Activated CD4-positive, CD25-positive, alpha-beta regulatory T cell treated with anti-CD3 and anti-CD28 coated beads, Interleukin-2, amount 50 U/mL, for 16 hours (primary cell): ENCODE measurements at places on chromosomes 3 and 15.

GRCh38 chr3:71226565-71227269, 356.8 kb downstream of the FOXP1 start:
- DNase-seq: peak; percentile 76

GRCh38 chr3:105715372-105715771, 153.4 kb downstream of the CBLB start:
- DNase-seq: no peak

DNA sequence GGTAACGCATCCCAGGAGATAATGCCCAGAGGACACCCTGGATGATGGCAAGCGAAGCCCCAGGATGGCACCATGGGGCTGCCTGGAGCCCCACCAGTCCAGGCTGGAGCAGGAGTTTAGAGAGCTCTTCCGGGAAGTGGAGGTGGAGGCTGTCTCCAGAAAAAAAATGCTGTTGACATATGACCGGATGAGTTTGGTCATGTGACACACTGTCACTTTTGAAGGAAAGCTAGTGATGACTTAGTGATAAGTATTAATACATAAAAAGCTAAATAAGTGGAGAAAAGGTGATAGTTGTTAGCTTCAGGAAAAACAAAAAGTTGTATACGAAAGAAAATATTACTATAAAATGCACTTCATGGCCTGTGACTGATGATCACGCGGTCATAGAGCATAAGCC, 20.0 kb upstream of the MYZAP start:
- no peak for DNase-seq

- DNase-seq: no peak
These were observed 331.5 kb downstream of the ARPP21 start for GRCh38 chr3:35970793-35971192.

- no peak for DNase-seq
These were observed 291.9 kb downstream of the MAGI1 start for GRCh38 chr3:65746848-65747247.
